ENCODE measurements at places on chromosomes 16 and 17.
A peak's percentile ranks its signal among the peaks of the same experiment; 100 is the strongest.

- no peak for DNase-seq
Observed at GRCh38 chr16:56269281-56269680, 78.0 kb downstream of the GNAO1 start.

DNA sequence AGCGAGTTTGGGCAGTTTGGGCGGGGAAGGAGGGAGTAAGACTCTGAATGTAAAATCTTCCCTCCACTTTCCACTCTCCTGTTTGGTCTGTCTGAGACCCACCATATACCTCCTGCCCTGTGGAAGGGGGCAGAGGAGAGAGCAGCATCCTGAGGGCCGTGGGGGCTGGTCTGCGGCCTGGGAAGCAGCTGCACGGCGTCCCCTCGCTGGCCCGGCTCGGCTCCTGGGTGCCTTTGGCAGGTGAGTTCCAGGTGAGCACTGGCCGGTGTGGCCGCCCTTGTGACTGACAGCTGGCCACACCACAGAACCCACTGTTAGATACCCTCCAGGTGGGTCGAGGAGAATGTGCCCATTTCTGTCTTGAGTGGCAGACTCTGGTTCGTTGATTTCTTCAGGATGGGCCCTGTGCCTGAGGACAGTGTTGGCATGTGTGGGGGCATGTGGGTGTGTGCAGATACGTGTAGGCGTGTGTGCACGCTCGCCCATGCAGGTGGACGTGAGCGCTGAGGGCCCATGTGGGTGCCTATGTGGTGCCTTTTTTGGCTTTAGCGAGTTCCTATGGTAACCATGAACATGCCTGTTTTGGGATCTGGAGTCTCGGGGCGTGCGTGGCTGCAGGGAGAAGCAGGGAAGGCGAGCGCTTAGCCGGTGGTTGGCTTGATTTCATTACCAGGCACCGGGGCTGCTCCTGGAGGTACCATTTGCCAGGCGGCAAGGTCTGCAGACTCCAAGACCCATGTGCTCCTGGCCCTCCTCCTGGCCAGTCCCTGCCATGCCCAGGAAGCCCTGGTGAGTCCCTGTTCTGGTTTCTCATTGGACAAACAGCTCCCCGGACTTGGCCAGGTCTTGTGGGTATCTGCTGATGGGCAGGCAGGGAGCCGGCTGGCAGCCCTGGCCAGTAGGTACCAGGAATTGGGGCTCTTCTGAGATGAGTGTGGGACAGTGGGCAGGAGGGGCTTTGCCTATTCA is 12.4 kb downstream of the RAP1GAP2 start:
- peak; percentile 95 for DNase-seq

DNA sequence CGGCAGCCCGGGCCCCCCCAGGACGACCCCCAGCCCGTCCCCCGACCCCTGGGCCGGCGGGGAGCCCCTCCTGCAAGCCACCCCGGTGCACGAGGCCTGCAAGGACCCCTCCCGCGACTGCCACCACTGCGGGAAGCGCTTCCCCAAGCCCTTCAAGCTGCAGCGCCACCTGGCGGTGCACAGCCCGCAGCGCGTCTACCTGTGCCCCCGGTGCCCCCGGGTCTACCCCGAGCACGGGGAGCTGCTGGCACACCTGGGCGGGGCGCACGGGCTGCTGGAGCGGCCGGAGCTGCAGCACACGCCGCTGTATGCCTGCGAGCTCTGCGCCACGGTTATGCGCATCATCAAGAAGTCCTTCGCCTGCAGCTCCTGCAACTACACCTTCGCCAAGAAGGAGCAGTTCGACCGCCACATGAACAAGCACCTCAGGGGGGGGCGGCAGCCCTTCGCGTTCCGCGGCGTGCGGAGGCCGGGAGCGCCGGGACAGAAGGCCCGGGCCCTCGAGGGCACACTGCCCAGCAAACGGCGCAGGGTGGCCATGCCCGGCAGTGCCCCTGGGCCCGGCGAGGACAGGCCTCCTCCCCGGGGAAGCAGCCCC is 15.6 kb upstream of the ZFPM1 start:
- peak; percentile 4 for DNase-seq

DNA sequence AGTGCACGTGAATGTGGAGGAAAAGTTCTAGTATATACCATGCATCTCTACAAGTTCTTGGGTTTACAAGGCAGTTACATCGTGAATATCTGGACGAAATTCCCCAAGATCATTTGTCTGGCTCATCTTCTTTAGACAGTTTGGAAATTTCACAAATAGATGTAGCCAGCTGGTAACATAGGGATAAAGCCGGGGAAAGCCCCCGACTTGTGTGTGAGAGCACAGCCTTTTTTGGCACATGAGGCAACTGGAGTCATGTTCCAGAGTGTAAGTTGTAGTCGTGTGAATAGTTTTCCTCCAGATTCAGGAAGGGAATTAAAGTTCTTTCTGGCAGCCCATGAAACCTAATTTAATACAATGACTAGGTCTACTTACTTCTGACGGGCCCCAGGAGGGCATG is 62.3 kb downstream of the MARCHF10 start:
- DNase-seq, result no peak

- no peak for DNase-seq
Observed at GRCh38 chr17:44282264-44282663, 14.3 kb upstream of the SLC4A1 start.

GRCh38 chr16:31183432-31184428 is 3.8 kb downstream of the FUS start:
- DNase-seq, result no peak

All from cerebellar nuclear complex (tissue), 1 donor.